ENCODE measurements at places on chromosomes 1 and 21.

GRCh38 chr21:15659753-15660422, 69.9 kb upstream of the USP25 start:
- no peaks in the 10 kb centered on the region for H3K36me3 ChIP-seq
- no peaks in the 10 kb centered on the region for H3K4me1 ChIP-seq
- DNase-seq, result no peak
- no peaks in the 10 kb centered on the region for H3K27me3 ChIP-seq

- H3K4me3 ChIP-seq, result no peak overlapping the region
- DNase-seq, result no peak
- H3K27ac ChIP-seq, result no peak overlapping the region
- H3K27me3 ChIP-seq, result no peaks in the 10 kb centered on the region
- no peaks in the 10 kb centered on the region for H3K36me3 ChIP-seq
Observed at GRCh38 chr1:174968750-174969244, 30.9 kb upstream of the CACYBP start.

GRCh38 chr1:165843304-165843703, 15.9 kb downstream of the UCK2 start:
- no peak overlapping the region for H3K27ac ChIP-seq
- H3K4me1 ChIP-seq, result peaks cover 35% of the 10 kb centered on the region
- H3K36me3 ChIP-seq, result no peaks in the 10 kb centered on the region
- no peak overlapping the region for H3K4me3 ChIP-seq
- peak; percentile 13 for DNase-seq
- H3K27me3 ChIP-seq, result no peaks in the 10 kb centered on the region

DNA sequence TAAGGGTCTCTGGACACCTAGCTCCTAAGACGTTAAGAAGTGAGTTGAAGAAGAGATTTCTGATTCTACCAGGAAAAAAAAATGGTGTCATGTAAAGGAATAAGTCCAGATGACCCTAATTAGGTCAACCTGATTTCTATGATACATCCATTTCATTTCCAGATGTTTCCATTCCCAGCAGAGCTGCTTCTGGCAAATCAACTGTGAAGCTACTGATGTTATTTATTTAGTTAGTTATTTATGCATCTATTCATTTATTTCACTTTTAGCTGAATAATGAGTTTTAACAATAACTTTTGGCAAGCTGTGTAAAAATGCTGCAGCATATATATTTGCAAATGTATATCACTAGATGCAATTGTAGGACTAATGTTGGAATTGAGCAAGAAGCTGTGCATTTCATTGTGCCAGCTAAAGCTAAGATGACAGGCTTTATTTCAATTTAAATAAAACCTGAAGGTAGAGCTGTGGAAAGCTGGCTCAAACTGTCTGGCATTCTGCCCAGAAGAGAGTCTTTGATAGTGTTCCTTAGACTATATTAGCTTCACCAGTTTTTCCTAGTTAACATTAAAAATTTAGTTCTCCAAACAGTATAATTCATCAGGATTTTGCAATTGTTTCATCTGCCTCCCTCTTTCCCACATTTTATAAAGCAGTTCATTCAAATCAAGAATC, 1164.4 kb upstream of the ADGRL4 start:
- H3K27me3 ChIP-seq, result no peaks in the 10 kb centered on the region
- H3K36me3 ChIP-seq, result no peaks in the 10 kb centered on the region
- no peak overlapping the region for H3K4me3 ChIP-seq
- DNase-seq, result no peak
- no peaks in the 10 kb centered on the region for H3K4me1 ChIP-seq

Measured in endodermal cell (in vitro differentiated cells).